ENCODE measurements at places on chromosomes 3 and 15.

GRCh38 chr3:72273615-72274014 is 488.7 kb upstream of the PROK2 start:
- peak; percentile 99 for DNase-seq

GRCh38 chr3:136657526-136657925 is 94.7 kb downstream of the STAG1 start:
- DNase-seq, result no peak

DNA sequence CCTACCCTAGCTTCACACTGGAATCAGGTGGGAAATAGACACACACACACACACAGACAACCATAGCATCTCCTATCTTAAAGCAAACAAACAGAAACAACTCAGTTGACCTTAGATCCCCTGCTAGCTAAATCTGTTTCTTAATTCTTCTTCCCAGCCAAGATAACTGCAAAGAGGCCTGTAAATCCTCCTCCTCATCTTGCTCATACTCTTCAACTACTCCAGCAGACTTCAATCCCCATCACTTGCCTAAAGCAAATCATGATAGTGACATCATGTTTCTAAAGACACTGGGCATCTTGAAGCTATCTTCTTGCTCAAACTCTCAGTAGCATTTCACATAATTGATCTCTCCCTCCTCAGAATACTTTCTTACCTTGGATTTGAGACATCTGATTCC is 303.0 kb downstream of the RBMS3 start:
- no peak for DNase-seq

- DNase-seq, result no peak
Measured at GRCh38 chr3:71419369-71419768, 164.2 kb downstream of the FOXP1 start.

DNA sequence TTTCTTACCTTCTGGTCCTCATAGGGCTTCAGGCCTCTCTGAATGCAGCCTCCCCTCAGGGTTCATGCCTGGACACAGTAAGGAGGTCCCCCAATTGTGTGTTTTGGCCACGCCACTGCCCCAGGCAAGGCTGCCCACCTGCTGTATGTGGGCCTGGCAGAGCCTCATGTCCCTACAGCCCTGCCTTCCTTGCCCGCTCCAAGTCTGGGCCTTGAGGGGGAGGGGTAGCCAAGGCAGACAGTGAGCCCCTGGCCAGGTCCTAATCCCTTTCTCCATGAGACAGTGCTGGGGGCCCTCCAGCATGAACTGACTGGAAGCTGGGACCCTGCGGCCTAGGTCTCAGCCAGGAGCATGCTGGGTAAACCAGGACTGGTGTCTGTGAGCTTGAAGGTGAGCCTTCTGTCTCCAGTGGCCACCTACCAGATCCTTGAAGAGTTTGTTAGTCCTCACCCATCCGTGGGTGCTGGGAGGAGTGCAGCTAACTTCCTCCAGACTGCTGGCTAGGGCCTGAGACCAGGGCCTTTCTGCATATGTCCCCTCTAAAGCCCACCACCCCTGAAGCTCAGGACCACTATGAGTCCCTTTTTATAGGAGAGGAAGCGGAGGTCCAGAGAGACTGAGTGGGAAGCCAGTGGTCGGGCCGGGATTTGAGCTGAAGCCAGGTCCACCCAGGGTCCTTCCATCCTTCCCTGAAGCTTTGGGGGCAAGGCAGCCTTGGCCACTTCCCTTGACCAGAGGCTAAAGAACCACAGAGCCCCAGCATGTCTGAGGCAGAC is 8.7 kb downstream of the ZBTB47 start:
- no peak for DNase-seq

DNA sequence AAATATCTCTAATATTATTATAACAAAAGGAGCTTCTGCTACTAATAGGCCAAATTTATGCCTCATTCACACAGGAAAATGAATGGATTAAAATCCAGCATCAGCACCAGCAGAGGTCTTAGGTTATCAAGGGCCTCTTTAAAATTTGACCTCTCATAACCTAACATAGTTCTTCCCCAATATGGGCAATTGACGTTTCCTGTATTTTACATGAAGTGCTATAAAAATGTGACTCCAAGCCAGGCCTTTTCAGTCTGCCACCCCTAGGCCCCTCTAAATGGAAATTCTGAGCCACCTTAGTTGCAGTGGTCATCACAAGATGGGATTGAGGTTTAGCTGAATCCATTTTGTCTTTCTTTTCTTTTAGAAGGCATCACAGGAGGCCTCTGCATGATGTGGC is 70.1 kb downstream of the CASR start:
- DNase-seq, result no peak

- no peak for DNase-seq
Measured at GRCh38 chr3:173892547-173892946, 495.0 kb downstream of the NLGN1 start.

DNA sequence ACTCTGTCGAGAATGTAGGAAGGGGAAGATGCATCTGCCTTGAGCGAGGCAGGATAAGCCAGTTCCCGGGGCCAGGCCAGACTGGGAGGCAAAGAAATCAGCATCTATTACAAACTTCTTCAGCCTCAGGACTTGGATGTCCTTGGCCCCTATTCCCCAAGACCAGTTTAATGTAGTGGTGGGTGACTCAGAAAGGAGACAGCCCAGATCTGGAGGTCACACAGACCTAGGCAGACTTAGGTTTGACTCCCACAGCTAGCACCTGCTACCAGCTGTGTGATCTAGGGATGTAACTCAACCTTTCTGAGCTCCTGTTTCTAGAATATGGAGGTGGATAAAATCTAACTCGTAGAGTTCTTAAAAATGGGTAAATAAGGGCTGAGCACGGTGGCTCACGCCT is 409.5 kb upstream of the PROK2 start:
- no peak for DNase-seq

DNA sequence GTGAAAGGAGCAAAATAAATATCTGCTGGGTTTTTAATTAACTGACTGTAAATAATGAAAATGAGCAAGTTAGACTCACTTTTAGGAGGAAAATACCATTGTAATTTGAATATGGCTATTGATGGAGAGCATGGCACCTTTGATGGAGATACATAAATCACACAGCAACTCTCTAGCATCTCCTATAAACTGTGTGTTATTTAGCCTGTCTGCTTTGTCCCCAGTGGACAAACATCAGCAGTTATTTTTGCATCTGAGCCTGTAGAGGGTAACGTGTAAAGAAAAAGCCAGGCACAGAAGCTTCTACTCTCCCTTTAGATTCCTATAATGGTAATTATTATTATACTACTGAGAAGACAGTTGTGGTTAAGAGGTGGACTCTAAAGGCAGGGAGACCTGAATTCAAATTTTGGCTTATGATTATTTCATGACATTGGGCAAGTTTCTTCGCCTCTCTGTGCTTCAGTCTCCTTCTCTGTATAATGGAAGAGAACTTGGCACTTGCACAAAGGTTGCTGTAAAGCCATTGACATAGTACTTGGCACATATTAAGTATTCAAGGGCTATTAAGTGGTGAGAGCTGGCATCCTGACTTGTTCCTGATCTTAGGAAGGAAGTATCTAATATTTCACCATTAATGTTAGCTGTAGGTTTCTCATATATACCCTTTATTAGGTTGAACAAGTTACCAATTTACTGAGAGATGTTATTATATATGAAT is 289.5 kb upstream of the TRIM42 start:
- DNase-seq, result no peak

DNA sequence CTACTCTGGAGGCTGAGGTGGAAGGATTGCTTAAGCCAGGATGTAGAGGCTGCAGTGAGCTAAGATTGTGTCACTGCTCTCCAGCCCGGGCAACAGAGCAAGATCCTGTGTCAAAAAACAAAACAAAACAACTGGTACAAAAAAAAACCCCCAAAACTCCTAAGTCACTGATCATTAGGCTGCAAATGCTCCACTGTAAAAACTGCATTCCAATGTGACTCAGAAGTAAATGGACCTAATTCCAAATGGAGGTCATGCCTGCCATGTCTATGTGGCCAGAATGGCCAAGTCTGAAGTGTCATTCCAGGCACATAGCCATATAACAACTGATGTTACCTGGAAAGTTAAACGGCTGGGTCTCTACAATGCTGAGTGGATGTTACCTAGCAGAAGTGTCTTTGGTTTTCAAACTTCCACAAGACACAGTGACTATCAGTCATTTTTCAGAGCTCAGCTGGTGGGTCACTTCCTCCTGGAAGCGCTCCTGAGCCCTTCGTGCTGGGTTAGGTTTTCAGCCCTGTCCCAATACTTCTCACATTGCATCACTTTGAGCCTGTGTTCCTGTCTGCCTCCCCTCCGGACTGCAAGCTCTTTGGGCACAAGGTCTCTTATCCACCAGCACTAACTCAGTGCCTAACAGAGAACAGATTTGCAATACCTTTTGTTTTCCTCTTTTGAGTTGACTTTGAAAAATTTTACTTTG is 10.6 kb downstream of the FSTL1 start:
- peak; percentile 53 for DNase-seq

DNA sequence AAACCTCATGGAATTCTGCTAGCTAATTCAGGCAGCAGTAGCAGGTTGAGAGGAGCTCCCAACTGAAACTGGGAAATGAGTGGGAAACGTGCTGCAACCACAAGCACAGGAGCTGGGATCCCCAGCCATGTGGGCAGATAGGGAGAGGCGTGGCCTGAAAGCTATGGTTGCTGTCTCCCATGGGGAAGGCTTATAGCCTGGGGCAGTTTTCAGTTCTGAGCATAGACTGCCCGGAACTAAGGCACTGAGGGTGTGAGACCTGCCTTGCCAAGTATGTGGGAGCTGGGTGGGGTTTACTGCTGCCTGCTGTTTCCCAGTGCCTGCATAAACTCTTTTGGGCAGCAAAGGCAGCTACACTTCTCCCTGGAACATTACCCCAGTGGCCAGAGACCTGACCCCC is 229.5 kb downstream of the TUSC7 start:
- no peak for DNase-seq

DNA sequence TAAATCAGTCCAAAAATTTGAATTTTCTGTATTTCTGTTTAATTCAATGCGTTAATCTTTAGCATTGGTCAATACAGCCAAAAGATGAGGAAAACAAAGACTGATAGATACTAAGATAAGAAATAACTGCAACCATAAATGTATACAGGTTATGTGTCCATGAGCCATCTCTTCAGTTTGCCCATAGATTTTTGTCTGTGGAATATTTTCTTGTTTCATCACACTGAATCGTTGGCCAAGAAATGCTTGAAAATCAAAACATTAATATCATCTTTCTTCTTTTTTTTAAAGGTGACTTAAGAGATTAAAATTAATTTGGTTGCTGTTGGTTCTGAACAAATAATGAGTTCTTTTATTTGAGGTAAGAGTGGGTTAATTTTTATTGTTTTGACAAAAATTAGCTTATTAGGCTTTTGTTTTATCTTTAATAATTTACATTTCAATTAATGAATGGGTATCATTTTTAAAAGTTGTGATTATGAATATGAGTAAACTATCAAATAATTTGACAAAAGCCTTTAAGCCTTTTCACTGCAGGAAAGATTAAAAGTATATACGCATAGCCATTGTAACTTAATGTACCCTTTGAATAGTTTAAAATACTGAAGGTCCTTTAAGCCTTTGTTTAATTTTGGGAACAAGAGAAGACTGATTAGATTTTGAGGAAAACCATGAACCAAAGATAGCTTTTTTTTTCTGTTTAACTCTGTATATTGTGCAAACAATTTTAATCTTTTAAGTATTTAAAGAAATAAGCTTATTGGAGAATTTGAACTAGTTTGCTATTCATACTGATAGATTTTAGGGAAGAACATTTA is 14.7 kb upstream of the CHD2 start:
- no peak for DNase-seq

DNA sequence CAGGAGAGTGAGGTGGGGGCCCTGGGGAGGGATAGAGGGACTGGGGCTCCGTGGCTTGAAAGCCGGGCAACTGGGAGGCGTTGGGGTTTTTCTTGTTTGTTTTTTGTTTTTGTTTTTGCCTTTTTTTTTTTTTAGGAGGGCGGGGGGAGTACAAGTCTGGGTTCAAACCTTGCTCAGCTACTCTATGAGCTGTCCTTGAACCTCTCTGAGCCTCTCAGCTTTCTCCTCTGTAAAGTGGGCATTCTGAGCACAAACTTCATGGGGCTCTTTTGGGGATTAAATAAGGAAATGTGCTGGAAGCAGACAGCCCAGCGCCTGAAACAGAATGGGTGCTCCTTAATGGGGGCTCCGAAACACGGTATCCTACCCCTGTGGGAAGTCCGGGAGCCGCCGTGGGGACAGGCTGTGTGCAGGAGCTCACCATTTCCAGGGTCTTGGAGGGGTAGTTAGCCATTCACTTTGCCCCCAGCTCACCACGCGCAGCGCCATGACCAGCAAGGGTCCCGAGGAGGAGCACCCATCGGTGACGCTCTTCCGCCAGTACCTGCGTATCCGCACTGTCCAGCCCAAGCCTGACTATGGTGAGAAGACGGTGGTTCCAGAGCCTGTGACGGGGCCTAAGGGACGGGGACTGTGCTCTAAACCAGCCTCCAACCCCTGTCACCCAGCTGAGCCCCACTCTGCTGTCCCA is 388 bp downstream of the ACY1 start:
- DNase-seq, result no peak

DNA sequence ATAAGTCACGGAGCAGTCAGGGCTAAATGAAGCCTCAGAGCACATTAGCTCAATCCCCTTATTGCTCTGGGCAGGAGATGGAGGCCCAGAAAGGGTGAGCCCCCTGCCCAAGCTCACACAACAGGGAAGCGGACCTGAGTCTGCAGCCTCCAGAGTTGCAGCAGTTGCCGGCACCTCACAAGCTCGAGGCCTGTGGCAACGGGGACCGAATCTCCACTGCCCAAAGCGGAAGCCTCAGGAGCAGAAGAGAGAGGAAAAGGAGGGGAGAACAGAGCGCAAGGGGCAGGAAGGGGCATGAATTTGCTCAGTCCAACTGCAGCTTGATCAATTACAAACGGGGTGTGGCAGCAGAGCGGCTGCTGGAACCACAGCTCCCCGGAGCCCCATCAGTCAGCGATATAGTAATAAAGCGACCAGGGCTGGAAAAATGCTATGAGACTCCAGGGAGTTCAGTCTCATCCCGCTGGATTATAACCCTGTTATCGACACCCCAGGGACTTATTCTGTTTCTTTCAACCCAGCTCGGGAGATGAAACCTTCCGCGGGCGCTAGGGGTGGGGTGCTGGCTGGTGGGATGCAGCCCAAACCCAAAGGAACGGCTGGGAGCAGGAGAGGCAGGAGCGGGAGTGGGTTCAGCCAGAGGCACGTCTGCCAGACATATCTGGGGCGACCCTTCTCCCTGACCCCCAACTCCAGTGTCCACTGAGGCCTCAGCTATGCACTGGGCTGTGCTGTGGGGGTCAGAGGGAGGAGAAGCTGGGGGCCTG is 219.7 kb upstream of the LINGO1 start:
- DNase-seq, result no peak

- no peak for DNase-seq
Measured at GRCh38 chr3:7693976-7694375, 807.6 kb upstream of the LMCD1 start.

- no peak for DNase-seq
Measured at GRCh38 chr3:48222616-48223513, at the start of gene CAMP. Gene CAMP (plus strand): TSS chr3:48223495. CDS start chr3:48223512, 17 bp downstream.

All from fibroblast of skin of abdomen (primary cell).